ENCODE measurements at places on chromosomes 5 and 9.

DNA sequence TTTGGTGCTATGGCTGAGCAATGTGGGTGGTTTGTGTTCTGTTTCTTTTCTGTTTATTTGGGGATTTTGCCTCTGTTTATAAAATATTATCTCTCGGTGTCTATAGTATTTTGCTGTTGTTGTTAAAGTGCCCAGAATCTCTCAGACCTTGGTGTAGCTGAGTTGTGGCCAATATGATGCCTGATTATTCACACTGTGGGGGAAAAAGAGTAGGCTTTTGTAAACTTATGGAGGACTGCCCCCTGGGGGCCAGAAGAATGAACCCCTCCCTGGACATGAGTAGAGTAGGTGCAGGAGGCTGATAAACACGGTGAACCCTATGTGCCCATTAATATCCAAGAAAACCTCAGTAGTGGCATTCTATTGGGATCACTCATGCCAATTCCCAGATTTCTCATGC lies 49.0 kb upstream of the DPYSL3 start:
- DNase-seq, result peak; percentile 37

- no peak for DNase-seq
These were observed 182.6 kb upstream of the TBCA start for GRCh38 chr5:77958642-77959330.

DNA sequence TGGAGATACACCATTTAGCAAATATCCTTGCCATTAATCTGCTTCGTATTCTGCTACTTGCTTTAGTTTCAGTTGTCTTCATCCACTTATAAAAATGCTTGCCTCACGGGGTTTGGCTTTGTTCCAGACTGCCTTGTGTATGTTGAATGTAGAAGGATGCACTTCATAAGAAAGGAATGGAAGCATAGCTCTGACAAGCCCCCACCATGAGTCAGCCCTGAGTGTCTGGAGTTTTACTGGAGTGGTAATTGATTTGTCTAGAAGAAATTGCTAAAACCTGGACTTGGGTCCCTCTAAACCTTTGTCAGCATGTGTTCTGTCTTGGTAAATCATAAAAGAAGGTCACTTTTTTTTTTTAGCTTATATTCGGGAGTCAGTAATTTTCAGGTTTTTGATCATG lies 4.6 kb downstream of the TEX48 start:
- DNase-seq, result peak; percentile 87

DNA sequence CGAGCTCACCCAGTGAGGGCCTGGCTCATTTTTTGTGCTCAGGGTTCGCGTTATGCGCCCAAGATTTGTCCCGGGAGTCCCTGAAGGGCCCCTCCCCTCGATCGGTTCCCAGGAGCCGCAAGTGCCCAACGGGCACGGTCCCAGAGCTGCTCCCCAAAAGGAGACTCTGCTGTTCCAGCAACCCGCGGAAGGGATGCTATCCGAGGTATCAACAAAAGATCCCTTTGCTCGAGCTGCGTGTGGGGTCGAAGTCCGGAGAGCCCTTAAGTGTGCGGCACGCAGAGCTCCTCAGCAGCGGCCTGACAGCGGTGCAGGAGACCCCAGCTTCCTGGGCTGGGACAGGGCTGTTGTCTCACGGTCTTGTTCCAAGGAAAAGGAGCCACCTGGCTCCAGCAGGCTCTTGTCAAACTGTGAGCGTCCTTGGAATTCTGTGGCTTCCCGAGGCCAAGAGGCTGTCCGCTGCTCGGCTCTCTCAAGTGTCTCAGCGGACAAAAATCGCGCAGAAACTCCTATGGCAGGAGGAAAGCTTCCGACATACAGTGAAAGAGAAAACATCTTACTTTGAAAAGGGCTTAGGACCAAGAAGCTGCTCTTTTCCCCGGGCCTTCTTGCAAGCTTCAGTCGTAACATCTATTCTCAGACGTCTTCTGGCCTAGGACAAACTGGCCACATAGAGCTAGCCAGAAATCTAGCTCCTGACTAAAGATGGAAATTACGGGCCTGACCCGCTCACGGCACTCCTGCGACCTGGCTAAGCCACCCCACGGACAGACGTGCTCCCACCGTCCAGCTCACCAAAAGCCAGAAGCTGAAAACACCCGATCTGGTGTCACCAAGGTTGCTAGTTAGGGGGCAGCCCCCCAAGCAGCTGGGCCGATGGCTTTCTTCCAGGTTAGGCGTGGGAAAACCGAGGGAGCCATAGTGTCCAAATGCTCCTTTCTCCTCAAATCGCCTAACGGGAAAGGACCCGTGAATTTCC lies 2.6 kb upstream of the FOXB2 start:
- DNase-seq, result no peak

GRCh38 chr9:36008774-36009300 lies 27.9 kb upstream of the RECK start:
- peak; percentile 70 for DNase-seq

- no peak for DNase-seq
These were observed 65.1 kb downstream of the ANKH start for GRCh38 chr5:14806456-14806855.

DNA sequence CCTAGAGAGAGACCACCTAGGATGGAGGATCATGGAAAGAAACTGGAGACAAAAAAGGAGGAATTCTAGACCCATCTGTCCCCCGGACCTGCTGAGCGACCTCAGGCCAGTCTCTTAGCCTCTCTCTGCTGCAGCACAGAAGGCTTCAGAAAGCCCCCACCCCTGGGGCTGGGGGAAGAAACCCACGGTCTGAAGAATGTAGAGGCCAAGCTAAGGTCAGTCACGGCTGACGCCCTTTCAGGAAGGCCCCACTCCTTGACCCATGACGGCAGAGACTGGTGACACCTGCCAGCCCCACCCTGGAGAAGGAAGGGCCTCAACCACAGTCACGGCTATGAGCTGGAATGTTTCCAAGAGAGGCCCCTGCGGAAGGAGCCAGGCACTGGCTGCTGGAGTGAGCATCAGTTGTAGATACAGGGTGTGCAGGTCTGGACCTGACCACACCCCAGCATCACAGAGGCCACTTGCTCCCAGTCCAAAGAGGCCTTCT lies 120.5 kb upstream of the BOD1 start:
- DNase-seq, result peak; percentile 17

DNA sequence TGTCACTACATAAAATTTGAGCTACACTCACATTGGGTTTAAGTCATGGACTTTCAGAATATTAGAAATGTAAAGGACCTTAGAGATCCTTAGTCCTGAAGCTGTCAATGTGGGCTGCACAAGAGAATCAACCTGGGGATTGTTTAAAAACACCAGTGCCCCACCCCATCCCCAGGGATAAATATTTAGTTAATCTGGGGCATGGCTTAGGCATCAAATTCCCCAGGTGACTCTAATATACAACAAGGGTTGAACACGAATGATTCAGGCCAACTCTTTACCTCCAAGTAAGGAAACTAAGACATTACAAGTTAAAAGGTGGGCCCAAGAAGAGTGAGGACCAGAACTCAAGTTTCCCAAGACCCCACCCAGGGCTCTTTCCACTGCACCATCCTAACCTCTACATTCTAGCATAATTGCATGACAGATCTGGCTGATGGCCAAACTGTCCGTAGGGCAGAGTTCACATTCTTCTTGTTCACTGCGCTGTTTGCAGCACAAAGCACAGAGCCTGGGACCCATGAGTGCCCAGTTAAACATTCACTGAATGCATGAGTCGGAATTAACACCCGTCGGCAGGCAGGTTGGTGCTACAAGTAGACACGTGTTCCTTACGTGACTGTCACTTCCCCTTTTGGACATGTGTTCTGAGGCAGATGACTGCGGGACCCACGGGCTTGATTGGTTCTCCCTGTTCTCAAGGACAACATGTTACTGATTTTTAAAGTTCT lies 25.2 kb downstream of the CYFIP2 start:
- DNase-seq, result no peak
